PC-9 (cell line): ENCODE measurements at places on chromosomes 13 and 19. TPM values are rescaled to one million over a fixed set of nuclear protein-coding genes. Genes with fewer than 3 reads are reported as not detected.

Gene LMTK3
- total RNA-seq = 13.9 and 19.6 TPM in 2 replicates

Gene NAPSA
- total RNA-seq = 1.7 and 1.8 TPM in 2 replicates

Gene HSH2D
- total RNA-seq = 10.9 and 13.7 TPM in 2 replicates

Gene TMEM221
- total RNA-seq = 2.0 and 3.9 TPM in 2 replicates

Gene SMIM44
- not detected in 2 replicates for total RNA-seq

Gene ZNF28
- total RNA-seq = 18.3 and 29.5 TPM in 2 replicates

Gene ZNF565
- total RNA-seq = 3.3 and 4.3 TPM in 2 replicates

Gene ELSPBP1
- total RNA-seq = not detected in 2 replicates

Gene SPRED3
- total RNA-seq = 4.7 and 5.4 TPM in 2 replicates

Gene CYP2F1
- total RNA-seq = not detected in 2 replicates

Gene SHISA2
- not detected in 2 replicates for total RNA-seq

Gene CGB8
- total RNA-seq = 1.0 and 5.3 TPM in 2 replicates

Gene HIPK4
- 0.37 and 0.38 TPM in 2 replicates for total RNA-seq

Gene CLDN10
- not detected in 2 replicates for total RNA-seq

Gene ASF1B
- 67.4 and 71.2 TPM in 2 replicates for total RNA-seq

Gene NPHS1
- not detected in 2 replicates for total RNA-seq

Gene LYPD3
- 70.8 and 78.3 TPM in 2 replicates for total RNA-seq

Gene RDH8
- total RNA-seq = not detected in 2 replicates

Gene CXCL17
- 0.41 TPM in 1 of 2 replicates, not detected in the other for total RNA-seq

Gene CKM
- not detected in 2 replicates for total RNA-seq

Gene TMEM255B
- 0.53 and 0.61 TPM in 2 replicates for total RNA-seq

Gene YJEFN3
- 18.5 and 21.9 TPM in 2 replicates for total RNA-seq

Gene NOTCH3
- total RNA-seq = 115 and 143 TPM in 2 replicates

Gene PINLYP
- total RNA-seq = 0.53 and 2.0 TPM in 2 replicates

Gene ZNF549
- total RNA-seq = 5.2 and 6.5 TPM in 2 replicates

Gene POLD1
- total RNA-seq = 91.2 and 101 TPM in 2 replicates

Gene NHLRC3
- 19.6 and 25.6 TPM in 2 replicates for total RNA-seq

Gene DACH1
- total RNA-seq = 0.53 and 1.5 TPM in 2 replicates

Gene C2CD4C
- 1.2 and 2.1 TPM in 2 replicates for total RNA-seq

Gene AZU1
- not detected in 2 replicates for total RNA-seq
